T follicular helper cell (primary cell): ENCODE measurements at places on chromosomes 5 and 9.
A peak's percentile ranks its signal among the peaks of the same experiment; 100 is the strongest.

GRCh38 chr5:120083851-120084542 lies 380.1 kb upstream of the PRR16 start:
- no peak for DNase-seq

DNA sequence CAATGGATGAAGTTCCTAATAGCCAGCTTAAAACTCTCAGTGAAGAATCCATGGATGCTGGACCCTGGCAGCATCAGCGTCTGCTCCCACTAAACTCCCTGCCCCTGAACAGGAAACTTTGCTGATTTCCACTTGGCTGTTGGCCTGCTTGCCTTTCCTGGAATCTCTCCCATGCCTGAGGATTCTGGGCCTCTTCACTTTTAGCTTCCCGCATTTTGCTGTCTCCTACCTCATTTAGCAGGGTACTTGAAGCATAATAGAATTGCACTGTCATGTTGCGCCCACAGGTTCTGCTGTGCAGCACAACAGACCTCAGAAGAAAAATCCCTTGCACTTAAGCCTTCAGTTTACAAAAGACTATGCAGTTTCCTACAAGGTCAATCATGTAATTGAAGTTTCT lies 127.6 kb downstream of the DROSHA start:
- DNase-seq, result no peak

DNA sequence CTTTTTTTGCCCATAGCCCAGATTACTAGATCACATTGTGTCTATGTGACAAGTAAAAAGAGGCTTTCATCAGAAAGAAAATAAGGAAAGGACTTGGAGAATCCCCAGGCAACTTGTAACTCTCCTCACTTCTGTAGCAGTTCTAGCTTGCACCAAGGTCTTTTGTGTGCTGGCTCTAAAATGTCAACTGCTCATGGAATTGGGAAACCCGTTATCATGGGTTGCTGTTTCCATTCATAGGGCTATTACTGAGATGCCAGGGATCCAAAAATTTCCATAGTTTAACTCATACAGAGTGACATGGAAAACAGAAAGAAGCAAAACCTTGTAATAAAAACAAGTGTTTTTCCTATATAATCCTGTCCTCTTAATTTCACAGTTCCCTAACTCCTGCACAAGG lies 123.9 kb upstream of the FBXL7 start:
- DNase-seq, result no peak

DNA sequence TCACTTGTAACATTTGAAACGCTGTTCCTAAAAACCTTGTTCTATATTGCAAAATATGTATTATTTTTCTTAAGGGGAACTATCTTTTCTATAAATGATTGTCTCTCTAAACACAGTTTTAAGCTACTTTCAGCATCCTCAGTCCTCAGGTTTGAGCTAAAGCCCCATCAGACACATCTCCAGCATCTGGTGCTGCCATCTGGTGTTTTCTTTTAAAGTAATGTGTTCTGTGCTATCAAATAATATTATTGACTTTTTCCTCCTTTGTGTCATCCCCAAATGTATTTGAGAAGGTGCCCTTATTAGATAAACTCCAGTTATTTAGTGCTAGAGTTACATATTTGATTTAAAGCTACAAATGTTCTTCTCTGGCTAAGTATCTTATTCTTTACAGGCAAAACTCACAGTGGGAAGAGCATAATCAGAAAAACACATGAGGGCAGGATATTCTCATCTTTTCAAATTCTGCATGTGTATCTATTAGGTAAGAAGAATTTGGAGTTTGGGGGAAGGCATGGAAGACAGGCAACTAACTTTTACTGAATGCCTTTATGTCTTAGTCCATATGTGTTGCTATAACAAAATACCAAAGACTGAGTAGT lies 27.5 kb downstream of the ZNF474 start:
- DNase-seq, result no peak

DNA sequence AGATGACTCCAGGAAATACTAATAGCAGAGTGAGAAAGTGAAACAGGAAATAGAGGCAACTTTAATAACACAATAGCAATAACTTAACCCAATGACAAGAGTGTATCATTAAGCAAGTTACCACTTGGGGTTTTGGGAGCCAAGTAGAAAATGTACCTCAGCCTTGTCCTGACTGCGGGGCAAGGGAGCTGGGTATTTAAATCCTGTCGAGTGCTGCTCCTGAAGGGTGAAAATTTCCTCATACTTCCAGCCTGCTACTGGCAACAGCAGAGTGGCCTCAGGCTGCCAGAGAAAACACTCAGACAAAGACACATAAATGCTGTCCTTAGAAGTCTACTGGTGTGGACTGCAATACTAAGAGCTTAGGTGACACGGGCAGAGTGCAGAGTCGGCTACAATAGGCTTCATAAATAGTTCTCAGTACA lies 112.5 kb upstream of the EMB start:
- DNase-seq, result no peak

DNA sequence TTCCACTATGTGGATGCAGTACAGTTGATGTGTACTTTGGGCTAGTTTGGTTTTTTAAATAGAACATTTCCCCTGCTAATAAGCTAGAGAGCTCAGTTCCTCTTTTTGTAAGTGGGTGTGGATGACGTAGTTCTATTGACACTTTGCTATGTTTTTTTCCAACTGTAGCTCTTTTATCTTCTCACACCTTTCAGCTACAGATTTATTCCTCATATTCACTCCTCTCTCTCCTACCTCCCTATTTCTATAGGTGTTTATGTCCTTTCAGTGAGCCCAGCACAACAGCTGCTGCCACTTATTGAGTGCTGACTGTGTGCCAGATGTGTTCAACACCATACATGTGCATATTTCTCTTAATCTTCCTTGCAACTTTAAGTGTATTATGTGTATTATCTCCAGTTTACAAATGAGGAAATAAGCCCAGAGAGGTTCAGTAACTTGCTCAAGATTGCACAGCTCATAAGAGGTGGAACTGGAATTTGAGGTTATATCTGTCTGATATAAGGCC lies 215.7 kb downstream of the SEMA6A start:
- no peak for DNase-seq

- DNase-seq, result no peak
Observed at GRCh38 chr5:141958113-141958512, at the start of gene PCDH12. Gene PCDH12 (minus strand): TSS chr5:141958202. CDS start chr5:141957851, 351 bp downstream.

DNA sequence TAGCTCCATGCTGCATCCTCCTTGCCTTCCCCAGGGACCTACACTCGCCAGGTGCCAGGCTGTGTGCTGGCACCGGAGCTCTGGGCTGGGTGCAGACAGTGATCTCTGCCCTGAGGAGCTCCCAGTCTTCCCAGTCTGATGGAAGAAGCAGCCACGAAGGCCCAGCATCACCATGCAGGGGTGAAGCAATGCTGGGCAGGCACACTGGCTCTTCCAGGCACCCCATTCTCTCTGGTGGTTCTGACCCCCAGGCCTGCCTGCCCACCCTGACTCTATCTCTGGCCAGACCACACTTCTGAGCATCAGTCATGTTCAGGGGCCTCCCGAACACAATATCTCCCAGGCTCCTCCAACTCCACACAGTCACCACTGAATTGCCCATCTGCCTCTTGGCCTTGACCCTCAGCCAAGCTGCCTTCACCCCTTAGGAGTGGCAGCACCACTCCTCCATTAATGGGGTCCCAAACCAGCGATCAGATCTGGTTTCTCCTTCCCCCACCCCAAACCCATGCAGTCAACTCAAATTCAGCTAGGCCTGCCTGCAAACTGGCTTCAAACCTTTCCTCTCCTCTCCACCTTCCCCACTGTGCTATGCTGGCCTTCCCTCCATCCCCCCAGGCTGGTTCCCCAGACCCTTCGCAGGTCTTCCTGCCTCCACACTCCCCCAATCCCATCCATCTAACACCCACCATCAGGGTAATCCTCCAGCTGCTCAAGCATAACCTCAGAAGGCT lies 102.7 kb upstream of the MVB12B start:
- DNase-seq, result no peak

DNA sequence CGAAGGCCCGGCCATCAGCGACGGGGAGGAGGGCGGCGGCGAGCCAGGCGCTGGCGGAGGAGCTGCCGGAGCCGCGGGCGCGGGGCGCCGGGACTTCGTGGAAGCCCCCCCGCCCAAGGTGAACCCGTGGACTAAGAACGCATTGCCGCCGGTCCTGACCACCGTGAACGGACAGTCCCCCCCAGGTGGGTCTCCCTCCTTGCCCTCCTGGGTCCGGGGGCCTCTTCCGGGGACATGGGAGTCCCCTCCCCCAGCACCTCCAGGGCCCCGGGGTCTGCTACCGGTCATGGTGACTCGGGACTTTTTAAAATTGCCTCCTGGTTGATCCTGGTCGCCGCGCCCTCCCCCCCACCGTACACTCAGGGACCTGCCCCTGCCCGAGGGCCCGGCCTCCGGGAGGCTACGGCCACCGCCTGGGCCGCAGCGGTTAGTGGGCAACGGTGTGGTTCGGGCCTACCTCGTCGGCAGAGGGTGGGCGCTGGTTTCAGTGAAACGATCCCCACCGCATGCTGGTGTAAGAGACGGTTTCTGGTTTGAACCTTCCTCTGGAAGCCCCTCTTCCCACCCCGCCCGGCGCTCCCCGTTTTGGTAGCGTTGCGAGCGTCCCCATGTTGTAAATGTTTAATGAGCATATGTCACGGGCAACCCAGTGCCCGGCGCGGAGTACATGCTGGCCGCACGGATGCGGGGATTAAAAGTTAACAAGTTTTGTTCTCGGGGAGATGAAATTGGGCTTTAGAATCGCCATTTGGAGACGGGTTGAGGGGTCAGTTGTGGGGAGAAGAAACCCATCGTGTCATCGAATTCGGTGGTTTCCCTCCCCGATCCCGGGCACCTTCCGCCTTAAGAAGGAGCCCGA lies 1.1 kb downstream of the LARP1 start:
- DNase-seq, result peak; percentile 12

DNA sequence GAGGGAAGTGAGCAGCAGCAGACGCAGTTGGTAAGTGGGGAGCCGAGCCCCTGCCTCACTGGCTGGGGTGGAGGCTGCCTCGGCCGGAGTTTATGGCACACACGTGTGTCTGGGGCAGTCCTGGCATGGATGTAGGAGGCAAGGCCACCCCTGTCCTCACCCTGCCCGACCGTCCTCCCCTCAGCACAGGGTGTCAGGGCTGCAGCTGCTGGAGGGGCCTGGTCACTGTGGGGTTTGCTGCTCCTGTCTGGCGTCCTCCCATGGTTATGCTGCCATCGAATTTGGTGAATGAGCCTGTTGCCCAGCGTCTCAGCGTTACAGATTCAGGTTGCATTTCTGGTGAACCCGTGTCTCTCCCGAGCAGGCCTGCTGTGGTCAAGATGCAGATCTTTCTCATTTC lies 32.4 kb downstream of the CEP72 start:
- no peak for DNase-seq

DNA sequence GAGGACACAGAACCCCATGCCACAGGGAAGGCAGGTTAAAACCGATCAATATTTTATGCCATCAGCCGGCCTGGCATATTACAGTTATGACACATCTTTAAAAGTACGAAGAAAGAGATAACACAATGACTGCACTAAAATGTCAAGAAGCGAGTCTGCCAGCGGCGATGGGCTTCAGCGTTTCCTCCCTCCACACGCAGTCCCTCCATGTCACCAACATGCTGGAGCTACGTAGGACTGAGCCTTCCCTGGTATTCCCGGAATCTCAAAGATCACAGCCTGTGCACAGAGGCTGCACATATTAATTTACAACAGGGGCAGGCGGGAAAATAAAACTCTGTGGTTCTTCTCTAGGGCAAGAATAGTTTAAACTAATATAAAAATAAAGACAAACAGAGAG lies 257.7 kb downstream of the IRX1 start:
- no peak for DNase-seq

DNA sequence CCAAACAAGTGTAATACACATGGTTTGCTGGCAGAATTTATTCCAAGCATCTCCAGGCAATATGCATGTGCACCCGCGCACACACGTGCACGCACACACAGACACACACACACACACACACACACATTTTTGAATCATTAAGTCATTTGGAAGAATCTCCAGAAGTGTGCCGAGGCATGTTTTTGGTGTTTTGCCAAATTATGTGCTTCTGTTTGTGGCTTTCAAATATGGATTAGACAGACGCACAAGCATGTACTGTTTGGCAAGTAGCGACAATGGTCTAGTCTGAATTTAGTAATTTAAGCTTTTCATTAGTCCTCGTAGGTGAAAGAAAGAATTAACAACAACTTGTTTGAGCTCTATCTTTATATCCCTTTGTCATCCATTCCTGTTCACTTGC lies 36.7 kb downstream of the NFIB start:
- no peak for DNase-seq

DNA sequence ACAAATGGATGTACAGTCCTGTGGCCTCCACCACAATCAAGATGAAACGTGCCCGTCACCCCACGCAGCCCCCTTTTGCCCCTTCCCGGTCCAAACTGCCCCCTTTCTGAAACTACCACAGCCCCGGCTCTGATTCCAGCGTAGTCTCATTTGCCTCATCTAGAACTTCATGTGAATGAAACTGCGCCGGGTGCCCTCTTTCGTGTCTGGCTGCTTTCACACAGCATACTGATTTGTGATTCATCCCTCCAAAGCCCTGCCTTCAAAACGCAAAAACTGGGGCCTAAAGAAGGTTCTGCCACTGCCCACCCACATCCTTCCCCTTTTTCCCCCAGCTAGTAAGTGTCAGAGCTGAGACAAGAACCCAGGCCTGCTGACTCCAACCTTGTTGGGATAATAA lies 31.5 kb upstream of the NCS1 start:
- no peak for DNase-seq

DNA sequence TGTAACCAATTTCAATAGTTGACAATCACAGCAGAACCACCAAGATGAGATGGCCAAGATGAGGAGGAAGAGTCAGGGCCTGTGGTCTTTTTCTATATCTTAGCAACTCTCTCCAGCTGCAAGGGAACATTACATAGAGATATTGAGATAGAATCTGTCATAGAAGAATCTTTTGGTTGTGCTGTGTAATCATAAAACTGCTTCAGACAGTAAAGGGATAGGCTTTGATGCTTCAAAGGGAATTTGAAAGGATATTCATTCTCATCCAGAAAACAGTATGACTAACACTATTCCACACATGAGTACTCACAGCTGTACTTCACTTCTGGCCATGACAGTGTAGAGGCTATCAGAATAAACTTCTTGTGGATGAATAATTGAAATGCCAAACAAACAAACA lies 145.9 kb downstream of the YIPF5 start:
- DNase-seq, result no peak
